ENCODE measurements at places on chromosomes 6 and 20. TPM values are rescaled to one million over a fixed set of nuclear protein-coding genes. Genes with fewer than 3 reads are reported as not detected.

Gene LRP11
- total RNA-seq = 6.0 TPM

Gene MEP1A
- not detected for total RNA-seq

Gene SH3BGRL2
- total RNA-seq = 36.1 TPM

Gene COL20A1
- total RNA-seq = not detected

Gene ZCCHC3
- total RNA-seq = 42.6 TPM
